ENCODE measurements at places on chromosomes 5 and 9.

GRCh38 chr9:89536145-89536574 is 38.2 kb upstream of the SEMA4D start:
- no peak for DNase-seq

DNA sequence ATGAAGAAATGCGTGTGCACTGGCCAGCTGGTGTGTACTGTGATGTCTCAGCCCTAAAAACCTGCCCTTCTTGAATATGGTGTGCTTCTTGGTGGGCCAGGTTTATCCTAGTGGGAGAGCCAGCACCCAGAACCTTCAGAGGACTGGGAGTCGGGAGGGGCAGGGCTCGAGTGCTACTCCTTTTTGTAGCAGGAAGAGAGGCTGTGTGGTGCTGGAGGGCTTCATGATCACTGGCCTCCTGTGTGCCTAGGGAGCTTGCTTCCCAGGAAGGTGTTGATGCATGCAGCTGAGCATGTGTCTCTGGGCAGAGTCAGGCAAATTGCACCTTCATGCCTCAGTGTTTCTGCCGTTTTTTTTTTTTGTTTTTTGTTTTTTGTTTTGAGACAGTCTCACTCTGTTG is 20.0 kb downstream of the PHF2 start:
- DNase-seq = no peak

DNA sequence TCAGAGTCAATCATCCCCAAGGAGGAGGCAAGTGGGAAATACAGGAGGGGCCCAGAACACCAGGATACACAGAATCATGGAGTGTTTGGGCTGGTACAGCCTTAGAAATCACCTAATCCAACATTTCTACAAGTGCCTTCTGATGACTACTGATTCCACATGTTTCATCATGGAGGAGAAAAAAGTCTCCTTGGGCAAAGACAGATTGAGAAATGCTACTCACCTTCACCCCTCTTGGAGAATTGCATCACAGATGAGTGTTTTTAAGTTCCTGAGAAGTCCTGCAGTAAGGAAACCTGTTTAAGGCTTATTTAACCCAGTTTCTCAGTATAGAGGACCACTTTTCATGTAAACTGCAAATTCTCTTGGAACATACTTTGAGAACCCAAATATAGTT is 2.2 kb upstream of the SLIT3 start:
- no peak for DNase-seq

DNA sequence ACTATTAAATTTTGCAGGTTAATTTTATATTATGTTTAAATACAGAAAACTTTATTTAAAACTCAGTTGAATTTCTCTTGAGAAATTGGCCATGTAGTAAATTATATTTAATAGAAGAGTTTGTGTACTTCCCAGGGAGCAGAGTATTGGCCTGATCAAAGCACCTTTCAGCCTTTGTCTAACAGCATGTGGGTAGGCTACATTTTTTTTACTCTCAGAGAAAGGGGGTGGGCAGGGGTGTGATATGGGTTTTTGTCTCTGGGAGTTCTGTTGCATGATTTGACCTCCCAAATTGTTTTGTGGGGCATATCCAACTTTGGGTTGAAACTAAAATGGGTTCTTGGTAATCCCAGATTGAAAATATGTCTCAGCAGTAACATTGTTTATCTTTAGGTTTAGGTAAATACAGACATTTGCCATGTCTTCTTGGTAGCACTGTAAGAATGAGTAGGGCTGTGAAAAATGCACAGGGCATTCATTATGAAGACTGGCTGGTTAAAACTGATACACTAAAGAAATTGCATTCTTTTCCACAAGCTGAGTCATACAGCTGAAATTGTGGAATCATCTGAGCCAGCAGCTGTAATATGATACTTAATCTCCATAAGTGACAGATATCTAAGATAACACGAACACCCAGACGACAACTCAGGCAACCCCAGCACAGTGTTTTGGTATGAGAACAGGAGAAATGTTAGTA is 75.4 kb upstream of the CDKN2B start:
- DNase-seq = no peak

- no peak for DNase-seq
Observed at GRCh38 chr5:81950996-81951395, 20.8 kb upstream of the ATG10 start.

- no peak for DNase-seq
Observed at GRCh38 chr5:132470596-132470995, 20.0 kb downstream of the IRF1 start.
